ENCODE measurements at places on chromosomes 5 and 9. TPM values are rescaled to one million over a fixed set of nuclear protein-coding genes. Genes with fewer than 3 reads are reported as not detected.

SH3RF2 gene
- 8.1 TPM for total RNA-seq

F12 gene
- total RNA-seq = not detected

NDFIP1 gene
- 102 TPM for total RNA-seq

SLC24A2 gene
- not detected for total RNA-seq

ADRB2 gene
- total RNA-seq = 2.8 TPM

SLC4A9 gene
- total RNA-seq = not detected

ZDHHC12 gene
- total RNA-seq = 37.0 TPM

COL15A1 gene
- total RNA-seq = 23.3 TPM

CRHBP gene
- 3.2 TPM for total RNA-seq

MARCOL gene
- not detected for total RNA-seq

CDX1 gene
- total RNA-seq = not detected

HCN1 gene
- 0.21 TPM for total RNA-seq

THBS4 gene
- 7.2 TPM for total RNA-seq

DPYSL3 gene
- total RNA-seq = 161 TPM

SOHLH1 gene
- total RNA-seq = not detected

BASP1 gene
- total RNA-seq = 48.8 TPM

PIGO gene
- total RNA-seq = 10.8 TPM

C5orf46 gene
- total RNA-seq = 50.6 TPM

PCDHGA6 gene
- 12.0 TPM for total RNA-seq

CCDC183 gene
- 0.71 TPM for total RNA-seq

DNAI1 gene
- not detected for total RNA-seq

ZCCHC10 gene
- total RNA-seq = 40.0 TPM

SPINK13 gene
- not detected for total RNA-seq

CFAP157 gene
- 0.28 TPM for total RNA-seq

PRR7 gene
- 4.1 TPM for total RNA-seq

NTRK2 gene
- total RNA-seq = 27.9 TPM

INSL4 gene
- not detected for total RNA-seq

SNX24 gene
- 15.6 TPM for total RNA-seq

SMIM33 gene
- total RNA-seq = not detected

PDLIM7 gene
- total RNA-seq = 891 TPM
